HFFc6 (cell line): ENCODE measurements at places on chromosomes 4 and X.

GRCh38 chr4:70743731-70744130 lies 22.0 kb downstream of the RUFY3 start:
- DNase-seq: no peak

GRCh38 chr4:109495514-109495913 lies 61.9 kb downstream of the SEC24B start:
- DNase-seq: no peak

DNA sequence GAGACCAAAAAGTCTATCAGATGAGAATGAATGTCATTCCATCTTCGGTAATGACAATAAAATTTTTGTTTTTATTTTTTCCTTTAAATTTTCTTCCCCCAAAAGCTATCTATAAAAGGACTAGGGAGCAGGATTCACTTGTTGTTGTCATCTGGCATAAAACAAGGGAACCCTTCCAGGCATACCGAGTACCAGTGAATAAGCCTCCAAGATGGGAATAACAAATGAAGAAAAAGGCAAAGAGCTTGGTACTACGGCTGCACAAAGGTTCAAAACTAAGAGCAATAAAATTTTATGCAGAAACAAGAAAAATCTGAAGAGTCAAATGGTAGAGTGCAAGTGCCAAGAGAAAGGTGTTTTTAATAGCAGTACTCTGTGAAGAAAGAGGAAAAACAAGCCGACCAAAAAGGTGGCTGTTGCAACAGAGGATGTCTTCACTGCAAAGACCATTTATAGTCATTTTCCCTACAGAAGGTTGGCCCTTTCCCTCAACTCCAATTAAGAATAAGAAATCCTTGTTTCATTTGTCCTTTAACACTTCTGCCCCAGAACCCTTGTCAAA lies 25.8 kb downstream of the PPP3CA start:
- no peak for DNase-seq

- DNase-seq: no peak
Observed at GRCh38 chr4:119489305-119489704, 139.3 kb downstream of the PDE5A start.

DNA sequence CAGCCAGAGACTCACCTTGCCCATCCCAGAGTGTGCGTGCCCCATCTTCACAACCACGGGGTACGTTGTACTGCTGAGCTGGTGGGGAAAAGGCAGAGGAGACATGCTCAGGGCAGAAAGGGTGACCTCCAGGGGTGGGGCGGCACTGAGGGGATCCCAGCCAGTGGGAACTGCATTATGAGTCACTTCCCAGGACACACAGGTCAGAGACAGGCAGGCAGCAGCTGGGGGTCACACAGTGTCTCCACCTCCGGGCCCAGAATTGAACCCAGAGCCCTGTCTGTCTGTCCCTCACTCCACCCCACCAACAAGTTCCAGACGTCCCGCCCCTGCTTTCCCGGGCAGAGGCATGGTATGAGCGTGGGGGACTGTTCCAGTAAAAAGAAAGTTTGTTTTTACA lies 4.8 kb upstream of the TIMP1 start:
- no peak for DNase-seq

- DNase-seq: no peak
Observed at GRCh38 chr4:21655031-21655430, 293.5 kb downstream of the KCNIP4 start.

DNA sequence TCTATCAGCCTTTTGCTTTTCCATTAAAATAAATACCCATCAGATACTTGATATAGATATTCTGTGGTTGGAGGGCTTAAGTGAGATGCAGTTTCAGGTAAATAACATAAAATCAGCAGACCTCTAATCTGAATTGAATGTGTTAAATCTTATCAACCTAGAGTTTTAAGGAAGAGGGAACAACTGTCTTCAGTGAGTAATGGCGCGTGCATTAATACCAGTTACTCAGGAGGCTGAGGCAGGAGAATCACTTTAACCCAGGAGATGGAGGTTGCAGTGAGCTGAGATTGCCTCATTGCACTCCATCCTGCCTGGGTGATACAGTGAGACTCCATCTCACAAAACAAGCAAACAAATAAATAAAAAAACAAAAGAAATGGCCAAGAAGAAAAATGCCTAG lies 54.3 kb downstream of the FAT4 start:
- no peak for DNase-seq

GRCh38 chr4:47643845-47644244 lies 158.8 kb downstream of the ATP10D start:
- no peak for DNase-seq

- DNase-seq: no peak
Observed at GRCh38 chrX:13263560-13264251, 56.1 kb downstream of the ATXN3L start.

DNA sequence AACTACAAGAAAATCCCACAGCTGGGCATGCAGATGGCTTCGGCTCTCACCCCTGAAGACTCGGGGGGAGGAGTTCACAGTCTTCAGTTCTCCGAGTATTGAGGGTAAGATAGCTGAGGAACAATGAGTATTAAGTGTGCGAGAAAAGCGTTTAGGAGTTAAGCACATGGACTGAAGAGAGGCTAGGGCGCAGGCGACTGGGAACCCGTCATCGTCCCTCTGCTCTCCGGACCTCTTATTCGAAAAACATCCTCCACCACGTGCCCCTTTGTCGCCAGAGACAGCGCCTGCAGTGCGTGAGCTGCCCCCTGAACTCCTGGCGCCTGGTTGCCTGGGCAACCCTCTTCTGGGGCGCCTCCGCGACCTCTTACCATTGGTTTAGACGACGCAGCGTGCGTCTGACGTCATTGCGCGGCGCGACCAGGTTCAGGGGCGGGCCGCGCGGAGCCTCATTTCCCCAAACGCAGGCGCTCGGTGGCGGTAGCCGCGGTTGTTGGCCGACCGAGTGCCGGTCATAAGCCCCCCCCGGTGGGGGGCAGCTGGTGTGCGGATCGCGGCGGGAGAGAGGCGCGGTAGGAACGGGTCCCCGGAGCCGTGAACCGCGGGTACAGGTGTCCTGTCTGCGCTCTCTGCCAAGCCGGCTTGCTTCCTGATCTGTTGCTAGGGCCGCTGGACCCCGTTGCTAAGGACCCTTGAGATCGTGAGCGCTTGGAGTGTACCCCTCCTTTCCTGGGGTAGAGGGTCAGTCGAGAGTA lies at the start of gene PACRGL:
TSS of gene PACRGL (plus strand) at position 452 of the 755 bp plus-strand sequence. CDS start 4,024 bp downstream, outside the sequence.
- peak; percentile 94 for DNase-seq

DNA sequence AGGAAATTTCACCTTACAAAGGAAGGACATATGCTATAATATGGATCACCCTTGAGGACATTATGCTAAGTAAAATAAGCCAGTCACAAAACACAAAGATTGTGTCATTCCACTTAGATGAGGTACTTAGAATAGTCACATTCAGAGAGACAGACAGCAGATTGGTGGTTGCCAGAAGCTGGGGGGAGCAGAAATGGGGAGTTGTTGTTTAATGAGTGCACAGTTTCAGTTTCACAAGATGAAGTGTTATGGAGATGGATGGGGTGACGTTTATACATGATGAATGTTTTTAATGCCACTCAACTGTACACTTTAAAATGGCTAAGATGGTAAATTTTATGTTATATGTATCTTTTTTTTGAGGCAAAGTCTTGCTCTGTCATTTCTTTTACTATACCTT lies 14.8 kb upstream of the SPON2 start:
- DNase-seq: no peak

DNA sequence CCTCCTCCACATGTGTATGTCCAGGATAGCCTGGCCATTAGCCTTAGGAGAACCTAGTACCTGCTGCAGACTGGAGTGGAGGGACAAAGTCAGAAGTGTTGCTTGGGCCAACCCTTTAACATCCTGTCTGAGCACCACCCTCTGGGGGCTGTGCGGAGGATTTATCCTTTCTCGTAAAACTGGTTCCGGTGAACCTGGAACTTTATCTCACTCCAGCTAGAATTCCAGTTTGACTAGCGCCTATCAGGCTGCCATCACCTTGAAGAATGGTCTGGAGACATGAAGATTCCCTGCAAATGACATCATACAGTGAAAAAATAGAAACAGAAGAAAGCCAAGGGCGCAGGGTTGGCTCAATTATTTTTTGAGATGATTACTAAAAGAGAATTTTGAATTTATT lies 4.0 kb downstream of the TCEAL8 start:
- DNase-seq: no peak

DNA sequence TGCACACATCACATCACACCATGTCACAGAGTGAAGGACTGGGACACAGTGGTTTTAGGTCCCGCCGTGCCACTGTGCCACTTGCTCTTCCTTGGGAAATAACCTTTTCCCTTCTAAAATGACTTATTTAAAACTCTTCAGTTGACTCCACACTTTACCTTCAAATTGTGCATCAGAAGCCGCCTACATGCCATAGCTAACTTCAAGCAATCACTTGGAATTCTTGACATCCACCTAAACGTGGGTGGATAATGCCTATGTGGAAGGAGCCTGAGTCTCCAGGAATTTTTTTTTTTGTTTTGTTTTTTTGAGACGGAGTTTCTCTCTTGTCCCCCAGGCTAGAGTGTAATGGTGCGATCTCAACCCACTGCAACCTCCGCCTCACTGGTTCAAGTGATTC lies 777.4 kb upstream of the TENM3 start:
- no peak for DNase-seq

GRCh38 chr4:185587427-185588161 lies 52.3 kb upstream of the PDLIM3 start:
- no peak for DNase-seq

DNA sequence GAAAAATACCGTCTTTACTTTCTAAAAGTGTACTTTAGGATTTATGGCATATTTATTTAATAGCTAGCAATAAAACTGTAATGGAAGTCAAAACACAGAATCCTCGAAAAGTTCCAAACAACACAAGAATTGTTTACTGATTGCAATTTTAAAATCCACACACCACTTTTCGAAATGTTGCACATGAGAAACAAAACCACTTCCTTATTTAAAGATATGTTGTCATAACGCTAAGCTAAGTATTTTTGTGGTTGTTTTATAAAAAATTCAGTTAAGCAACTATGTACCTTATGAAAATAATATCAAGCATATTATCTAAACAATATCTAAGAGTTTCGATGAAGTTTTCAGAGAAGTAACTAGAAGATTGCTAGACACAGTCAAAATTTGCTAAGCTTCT lies 344 bp downstream of the TMPRSS11D start:
- no peak for DNase-seq

- DNase-seq: no peak
Observed at GRCh38 chr4:167955006-167955405, 137.3 kb upstream of the ANXA10 start.
